Endothelial cell of umbilical vein (primary cell): ENCODE measurements at places on chromosomes 6 and 20.

DNA sequence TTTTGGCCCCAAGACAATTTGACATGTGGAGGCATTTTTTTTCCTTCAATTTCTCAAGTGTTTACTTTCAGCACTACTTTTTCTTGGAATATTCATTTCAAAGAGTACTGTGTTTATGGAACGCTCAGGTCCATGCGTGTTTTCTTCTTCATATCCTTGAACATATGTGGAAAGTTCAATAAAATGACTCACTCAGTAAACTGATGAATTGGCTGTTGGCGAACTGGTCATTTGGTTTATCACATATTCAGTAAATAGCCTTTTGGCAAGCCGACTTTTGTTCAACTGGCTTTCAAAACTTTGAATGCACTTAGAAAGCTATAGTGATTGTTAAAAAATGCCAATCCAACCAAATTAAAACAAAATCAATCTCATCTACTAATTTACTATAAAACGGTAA is 964.6 kb upstream of the SLC35B3 start:
- no peak for DNase-seq

GRCh38 chr6:169098116-169098515 is 155.5 kb downstream of the THBS2 start:
- DNase-seq: no peak

GRCh38 chr6:1957746-1958145 is 287.7 kb downstream of the GMDS start:
- DNase-seq: no peak

DNA sequence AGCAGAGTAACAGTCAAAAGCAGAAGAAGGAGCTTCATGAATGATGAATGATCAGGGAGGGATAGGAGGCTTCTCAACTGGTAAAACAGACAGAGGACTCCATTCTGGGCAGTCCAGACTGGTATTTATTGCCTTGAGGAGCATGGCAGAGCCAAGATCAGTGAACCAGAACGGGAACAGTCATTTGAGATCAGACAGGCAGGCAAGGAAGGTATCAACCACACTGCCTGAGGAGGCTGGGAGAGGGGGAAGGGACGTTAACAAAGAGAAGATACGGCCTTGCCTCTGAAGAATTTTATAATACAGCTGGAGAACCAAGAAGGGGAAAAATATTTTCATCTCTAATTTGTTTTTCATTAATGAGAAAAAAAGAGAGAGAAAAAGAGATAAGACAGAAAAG is at the start of gene DEFB121:
Gene DEFB121, minus strand, starts transcription at position 101 of the 400 bp plus-strand sequence. Its CDS starts 63 bp downstream, at position 38.
- no peak for DNase-seq

DNA sequence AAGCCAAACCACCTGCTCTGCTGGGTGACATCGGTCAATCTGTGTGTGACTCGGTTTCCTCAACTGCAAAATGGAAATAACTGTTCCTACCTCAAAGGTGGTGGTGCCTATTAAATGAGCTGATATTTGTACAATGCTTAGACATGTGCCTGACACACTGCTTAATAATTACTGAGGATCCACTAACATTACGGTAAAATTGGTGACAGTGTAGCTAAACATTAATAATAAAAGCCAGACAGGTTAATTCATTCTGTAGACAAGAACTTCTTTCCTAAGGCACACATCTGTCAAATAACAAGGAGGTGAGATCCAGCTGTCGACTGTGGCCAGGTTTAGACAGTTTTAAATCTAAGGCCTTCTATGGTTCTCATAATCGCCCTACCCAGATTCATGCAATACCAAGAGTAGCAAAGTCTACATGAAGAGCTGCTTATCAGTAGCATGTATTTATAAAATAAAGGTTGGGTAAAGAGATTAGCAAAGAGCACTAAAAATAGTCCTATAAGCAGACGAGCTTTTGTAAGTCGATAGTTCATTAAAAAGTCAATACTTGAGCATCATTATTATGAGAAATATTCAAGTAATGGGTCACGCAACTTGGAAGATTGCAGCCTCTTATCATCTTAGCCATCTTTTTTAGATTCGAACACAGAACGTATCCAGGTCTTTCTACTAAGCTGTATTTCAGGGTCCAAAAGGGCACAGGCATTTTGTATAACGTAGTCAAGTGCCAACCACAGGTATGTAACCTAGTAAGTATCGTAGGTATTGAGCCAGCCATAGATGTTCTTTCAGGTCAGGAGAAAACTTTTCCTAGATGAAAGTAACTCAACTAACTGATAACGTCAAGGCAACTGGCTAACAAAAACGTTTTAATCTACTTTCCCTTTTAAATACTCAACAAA is 3.2 kb downstream of the CNKSR3 start:
- no peak for DNase-seq

DNA sequence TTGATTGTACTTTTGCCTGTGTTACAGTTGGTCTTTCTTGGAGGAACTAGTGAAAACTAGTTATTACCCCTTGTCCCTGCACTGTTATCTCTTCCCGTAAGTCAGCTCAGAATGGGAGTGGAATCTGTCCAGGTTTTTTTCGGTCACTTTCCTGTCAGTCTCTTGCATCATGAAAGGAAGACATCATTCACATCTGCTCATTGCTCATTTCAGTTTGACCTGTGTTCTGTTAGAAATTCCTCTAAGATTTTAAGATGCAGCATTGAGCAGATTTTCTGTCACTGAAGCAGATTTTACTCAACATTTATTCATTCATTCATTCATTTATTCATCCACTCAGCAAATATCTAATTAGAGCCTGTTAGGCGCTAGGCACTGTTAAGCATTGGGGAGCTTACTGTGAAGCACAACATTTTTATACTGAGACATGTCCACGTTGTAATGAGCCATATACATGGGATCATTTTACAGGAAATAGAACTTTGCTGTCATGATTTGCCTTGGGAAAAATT is 33.1 kb upstream of the HINT3 start:
- no peak for DNase-seq

DNA sequence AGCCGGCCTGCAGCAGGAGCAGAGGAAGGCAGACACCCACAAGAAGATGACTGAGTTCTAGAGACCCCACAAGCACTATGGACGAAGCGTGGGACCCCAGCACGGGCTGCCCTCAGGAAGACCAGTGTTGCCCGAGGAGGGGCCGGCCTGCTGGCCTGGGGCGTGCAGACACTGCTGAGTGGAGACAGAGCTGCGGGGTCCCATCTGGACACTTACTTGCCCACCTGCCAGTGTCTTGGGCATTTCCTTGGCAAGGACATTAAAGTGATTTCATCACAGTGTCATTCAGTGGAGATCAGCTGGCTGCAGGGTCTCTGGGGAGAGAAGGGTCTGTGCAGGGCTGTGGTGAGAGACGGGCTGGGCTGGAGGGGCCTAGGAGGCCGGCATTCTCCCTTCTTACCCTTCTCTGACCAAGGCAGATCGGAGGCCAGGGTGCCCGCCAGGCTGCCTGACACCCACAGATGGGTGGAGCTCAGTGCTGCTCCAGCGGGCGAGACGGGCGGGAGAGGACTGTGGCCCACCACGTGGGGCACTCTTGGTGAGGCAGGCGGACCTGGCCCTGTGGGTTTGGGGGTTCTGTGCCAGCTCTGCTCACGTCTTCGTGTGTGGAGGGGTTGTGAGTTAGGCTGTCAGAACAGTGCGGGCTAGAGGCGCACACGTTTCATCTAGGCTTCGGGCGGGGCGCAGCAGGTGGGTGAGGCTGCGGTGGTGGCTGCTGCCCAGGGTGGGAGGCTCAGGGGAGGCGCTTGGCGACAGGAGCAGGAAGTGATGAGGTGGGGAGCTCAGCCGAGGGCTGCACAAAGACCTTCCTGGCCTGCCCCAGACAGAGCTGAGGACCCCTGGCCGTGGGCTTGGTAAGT is at the start of gene LIME1:
Gene LIME1, plus strand, starts transcription at position 806 of the 860 bp plus-strand sequence. CDS start 886 bp downstream, outside the sequence.
- no peak for DNase-seq

- no peak for DNase-seq
Observed at GRCh38 chr20:57498425-57499400, 26.2 kb downstream of the CTCFL start.

DNA sequence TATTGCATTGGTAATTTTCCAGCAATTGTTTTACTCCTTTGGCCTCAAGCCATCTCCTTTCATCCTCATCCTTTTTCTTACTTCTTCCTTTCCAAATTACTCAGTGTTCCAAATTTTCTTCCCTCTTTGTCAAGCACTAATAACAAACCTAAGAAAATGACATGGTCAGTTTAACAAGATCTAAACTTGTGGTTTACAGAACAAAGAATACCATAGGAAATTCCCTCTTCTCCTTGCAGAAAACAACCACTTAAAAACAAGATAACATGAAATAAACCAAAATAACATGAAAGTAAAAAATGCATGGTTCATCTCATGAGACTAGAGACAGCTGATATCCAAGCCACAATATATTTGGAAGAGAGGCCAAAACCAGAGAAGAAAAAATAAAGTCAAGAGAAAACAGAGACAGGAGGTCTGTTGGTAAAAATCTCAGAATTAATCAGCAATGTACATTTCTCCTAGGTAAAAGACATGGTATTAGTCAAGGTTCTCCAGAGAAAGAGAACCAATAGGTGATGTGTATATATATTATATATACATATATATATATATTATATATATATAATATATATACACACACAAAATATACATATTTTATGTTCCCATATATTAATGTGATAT is 51.0 kb upstream of the SENP6 start:
- peak; percentile 31 for DNase-seq

DNA sequence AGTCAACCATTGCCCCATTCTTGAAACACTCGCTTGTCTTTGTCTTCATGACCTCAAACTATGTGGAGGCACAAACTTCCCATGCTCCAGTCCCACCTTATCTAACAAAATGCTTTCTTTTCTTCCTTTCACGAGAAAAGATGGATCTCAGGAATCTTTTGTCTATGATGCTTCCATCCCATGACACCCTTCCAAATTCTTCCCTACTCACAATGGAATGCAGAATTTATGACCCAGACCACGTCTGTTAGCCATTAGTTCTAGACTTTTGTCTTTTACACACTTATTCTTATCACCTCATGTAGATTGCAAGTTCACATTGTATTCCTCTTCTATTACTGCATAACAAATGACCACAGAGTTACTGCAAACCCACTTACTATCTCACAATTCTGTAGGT is 24.2 kb upstream of the LAMP5 start:
- no peak for DNase-seq

DNA sequence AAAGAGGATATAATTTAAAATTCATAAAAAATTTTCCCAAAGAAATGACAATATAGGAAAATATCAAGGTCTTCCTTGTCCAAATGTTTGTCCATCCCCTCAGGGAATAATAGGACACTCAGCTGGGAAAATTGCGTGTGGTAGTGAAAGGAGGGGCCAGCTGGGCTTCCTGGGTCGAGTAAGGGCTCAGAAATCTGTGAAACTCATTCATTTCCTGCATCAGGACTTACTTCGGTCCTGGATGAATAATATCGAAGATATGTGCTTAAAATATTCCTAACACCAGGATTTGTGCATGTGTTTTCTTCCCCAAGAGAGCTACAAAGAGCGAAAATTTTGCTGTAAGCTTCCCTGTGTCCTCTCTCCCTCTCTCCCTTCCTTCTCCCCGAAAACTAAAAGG is 118.2 kb upstream of the GJE1 start:
- peak; percentile 79 for DNase-seq

GRCh38 chr6:16684896-16685554 is 76.2 kb downstream of the ATXN1 start:
- DNase-seq: no peak

- no peak for DNase-seq
Observed at GRCh38 chr6:28696682-28697081, 171.0 kb downstream of the GPX5 start.

DNA sequence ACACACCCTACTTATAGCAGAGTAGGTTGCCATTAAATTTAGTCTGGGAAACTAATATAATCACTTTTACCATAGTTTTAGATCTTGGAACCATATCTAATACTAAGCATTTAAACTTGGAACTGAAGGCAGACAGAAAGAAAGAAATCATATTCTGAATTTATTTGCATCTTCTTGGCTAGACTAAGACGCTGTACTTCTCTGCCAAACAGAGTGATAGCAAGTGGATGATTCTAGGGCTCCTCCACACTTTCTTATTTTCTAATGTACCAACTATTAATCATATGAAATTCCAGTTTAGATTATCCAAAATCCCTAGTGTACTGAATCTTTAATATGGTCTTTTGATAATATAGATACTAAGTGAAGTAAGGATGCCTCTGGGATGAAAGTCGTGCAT is 277.0 kb downstream of the CENPW start:
- DNase-seq: no peak

DNA sequence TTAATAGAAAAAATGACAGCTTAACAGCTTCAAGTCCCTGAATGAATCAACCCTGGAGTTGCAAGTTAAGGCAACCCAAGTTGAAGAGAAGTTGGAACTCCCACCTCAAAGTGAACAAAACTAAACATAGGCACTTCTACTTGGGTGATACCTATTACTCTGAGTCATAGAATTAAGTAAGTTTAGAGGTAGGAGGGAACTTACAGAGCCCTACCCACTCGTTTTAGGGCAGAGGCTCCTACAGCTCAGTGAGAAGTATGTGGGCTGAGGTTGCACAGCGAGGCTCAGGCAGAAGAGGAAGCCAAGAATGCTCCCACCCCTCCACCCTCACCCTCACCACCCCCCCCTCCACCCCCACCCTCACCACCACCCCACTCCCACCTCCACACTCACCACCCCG is 42.2 kb downstream of the NFATC2 start:
- no peak for DNase-seq

DNA sequence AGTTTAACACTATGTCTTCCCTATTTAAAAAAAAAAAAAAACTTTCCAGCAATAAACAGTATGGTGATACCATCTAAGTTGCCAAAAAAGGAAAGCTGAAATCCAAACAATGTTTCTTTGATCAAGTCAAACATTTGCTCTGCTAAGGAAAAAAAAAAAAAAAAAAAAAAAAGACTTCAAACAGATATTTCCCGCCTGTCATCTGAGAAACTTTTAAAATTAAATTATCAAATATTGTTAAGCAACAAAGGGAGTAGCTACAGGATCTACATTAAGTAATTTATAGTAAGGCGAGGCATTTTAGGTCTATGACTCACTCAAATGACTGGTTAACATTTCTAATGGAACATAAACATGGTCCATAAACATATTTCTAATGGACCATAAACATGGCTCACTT is 121.2 kb downstream of the DST start:
- no peak for DNase-seq

DNA sequence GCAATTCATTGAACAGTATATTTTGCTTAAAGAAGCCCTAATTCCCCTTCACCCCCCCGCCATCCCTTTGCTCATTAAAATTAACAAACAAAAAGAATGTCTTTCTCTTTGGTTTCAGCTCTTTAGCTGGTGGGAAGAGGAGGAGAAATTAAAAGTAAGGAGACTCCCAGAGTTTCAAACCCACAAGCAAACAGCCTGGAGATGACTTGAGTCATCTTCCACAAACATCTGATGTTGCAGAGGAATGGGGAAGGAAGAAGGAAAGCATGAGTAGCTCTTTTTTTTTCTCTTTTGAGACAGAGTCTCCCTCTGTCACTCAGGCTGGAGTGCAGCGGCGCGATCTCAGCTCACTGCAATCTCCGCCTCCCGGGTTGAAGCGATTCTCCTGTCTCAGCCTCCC is 189.6 kb downstream of the ADAT2 start:
- DNase-seq: no peak

- no peak for DNase-seq
Observed at GRCh38 chr6:161837854-161838253, 564.0 kb upstream of the AGPAT4 start.

DNA sequence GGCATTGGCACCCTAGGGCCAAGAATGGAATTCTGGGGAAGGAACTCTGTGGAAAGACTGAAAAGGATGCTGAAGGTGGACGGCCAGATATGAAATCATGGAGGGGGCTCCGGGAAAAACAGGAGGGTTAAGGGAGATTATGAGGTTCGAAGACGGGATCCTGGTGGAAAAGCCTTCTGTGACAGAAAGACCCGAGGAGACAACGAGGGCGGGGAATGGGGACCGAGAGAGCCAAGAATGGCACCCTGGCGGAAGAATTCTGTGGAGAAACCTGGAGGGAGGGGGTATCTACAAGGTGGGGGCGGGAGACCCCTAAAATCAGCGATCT is 426 bp downstream of the TRMT6 start:
- DNase-seq: no peak
